ENCODE measurements at places on chromosomes 12 and 14.

DNA sequence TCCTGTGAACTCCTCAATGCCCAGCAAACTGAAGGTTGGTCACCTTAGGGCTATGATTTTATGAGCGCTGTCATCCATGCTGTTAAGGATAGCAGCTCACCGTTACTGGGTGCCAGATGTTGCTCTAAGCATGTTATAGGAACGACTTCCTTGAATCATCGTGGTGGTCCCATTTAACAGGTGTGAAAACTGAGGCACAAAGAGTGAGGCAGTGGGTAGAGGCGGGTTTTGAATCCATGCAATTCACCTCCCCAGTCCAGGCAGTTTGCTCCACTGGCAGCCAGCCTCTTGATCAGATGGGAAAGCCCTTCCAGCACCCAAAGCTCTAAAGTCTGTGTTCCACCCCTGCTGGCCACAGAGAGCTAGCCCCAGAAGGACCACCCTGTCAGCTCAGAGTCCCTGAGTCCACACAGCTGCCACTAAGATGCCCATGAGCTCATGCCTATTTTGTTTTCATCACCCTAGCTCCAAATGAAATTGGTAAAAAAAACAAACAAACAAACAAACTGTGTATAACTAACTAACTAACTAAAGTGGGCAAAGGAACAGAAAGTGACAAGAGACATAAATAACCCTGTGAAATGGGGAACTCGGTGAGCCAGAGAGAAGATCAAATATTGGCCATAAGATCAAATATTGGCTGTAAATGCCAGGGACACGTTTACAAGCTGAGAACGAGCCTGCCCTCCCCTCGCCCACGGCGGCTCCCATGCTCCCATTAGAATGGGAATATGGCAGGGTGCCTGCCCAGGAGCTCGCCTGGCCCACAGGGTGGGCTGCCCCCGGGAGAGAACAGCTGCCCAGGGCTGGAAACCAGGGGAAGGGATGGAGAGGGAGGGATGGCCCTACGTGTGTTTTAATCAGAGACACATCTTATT is 72.3 kb upstream of the RFLNA start:
- no peak for DNase-seq

- no peak for DNase-seq
These were observed 57.2 kb upstream of the JDP2 start for GRCh38 chr14:75370416-75371205.

DNA sequence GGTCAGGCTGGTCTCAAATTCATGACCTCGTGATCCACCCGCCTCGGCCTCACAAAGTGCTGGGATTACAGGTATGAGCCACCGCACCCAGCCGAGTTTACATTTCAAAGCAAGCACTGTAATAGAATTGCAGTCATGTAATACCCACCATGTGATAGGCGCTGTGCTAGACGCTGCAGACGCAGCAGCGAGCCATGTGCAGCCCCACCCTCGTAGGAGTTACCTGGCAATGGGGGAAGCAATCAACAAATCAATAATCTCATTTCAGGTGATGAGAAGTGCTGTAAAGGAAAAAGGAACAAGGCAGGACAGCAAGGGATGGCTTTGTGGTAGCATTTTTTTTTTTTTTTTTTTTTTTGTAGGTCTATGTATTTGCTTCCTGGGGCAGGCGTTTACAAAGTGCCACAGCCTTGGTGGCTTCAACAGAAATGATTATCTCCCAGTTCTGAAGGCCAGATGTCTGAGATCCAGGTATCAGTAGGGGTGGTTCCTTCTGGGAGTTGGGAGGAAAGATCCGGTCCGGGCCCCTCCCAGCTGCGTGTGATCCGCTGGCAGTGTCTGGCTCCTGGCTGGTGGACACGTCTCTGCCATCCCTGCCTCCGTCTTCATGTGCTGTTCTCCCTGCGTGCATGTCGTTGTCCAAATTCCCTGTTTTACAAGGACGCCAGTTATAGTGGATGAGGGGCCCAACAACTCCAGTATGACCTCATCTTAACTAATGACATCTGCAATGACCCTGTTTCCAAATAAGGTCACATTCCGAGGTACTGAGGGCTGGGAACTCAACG is 72.8 kb downstream of the TNFAIP2 start:
- no peak for DNase-seq

DNA sequence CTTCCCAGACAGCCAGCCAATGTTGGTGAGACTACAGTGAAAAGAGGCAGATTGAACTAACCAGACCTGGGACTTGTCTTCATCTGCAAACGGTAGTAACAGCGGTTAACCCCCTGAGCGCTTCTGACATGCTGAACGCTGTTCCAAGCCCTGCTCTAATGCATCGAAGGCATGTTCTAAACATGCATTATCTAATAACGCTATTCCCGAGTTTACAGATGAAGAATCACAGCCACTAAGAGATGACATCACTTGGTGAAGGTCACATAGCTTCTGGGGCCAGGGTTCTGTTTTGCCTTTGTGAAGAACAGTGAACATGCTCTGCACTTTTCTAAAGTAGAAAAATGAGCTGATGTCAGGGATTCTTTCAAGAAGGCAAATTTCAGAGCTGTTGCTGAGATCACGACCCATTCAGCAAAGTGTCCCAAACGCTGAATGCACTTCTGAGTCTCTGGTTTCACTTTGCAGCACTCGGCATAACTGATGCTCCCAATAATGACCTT is 56.0 kb downstream of the FOS start:
- DNase-seq = peak; percentile 17

- no peak for DNase-seq
These were observed 110.2 kb downstream of the BTG1 start for GRCh38 chr12:92035477-92035876.

DNA sequence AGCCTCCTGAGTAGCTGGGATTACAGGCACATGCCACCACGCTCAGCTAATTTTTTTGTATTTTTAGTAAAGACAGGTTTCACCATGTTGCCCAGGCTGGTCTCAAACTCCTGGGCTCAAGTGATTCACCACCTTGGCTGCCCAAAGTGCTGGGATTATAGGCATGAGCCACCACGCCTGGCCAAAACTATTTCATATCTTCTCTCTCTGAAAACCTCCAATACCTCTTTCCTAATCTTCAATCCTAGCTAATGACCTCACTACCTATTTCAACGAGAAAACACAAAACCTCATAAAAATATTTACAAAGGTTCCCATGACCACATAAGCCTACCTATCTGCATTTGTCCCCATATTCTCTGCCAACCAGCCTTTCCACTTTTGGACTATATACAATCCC is 32.3 kb upstream of the ANKS1B start:
- no peak for DNase-seq

DNA sequence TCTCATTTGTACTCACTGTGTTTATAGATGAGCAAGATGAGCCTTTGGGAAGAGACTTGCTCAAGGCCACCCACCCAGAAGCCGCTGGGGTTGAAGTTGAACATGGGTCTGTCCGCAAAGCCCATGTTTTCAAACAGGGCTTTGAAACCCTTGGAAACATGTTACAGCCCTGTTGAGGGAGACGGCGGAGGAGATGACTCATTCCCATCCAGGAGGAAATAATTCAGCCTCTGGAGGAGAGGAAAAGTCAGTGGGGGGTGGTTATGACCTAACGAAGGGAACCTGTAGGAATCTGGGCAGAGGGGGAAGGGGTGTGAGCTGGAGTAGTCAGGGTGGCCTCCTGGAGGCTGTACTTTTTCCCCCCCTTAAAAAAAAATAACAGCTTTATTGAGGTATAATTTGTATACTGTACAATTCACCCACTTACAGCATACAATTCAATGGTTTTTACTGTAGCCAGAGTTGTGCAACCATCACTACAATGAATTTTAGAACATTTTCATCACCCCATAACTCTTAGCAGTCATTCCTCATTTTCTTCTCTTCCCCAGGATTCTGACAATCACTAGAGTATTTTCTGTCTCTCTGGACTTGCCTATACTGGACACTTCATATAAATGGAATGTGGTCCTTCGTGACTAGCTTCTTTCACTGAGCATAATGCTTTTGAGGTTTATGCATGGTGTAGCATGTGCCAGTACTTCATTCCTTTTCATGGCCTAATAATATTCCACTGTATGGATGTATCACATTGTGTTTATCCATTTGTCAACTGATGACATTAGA is 1.9 kb upstream of the RIN3 start:
- DNase-seq = no peak

- DNase-seq = no peak
These were observed 272.7 kb downstream of the CACNA1C start for GRCh38 chr12:2325519-2325918.

- peak; percentile 46 for DNase-seq
These were observed 115.8 kb downstream of the SLC25A47 start for GRCh38 chr14:100438678-100439592.

DNA sequence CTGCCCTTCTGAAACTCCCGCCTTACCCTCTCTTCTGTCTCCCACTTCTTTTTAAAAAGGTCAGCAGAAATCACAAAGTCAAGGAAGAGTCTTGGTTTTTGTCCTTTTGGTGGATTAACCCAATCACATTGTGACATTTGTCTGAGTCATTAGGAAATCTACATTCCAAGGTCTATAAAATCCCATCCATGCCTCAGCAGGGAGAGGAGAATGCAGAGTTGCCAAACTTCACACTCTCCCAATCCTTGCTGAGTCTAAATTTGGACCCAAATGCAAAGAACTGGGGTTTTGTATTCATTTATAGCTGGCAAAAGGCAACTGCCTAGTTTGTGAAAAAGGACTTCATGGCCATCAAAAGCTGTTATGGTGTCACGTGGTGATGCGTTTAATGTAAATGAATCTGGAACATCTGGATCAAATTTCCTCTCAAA is 67.9 kb downstream of the TMEM30B start:
- DNase-seq = no peak

DNA sequence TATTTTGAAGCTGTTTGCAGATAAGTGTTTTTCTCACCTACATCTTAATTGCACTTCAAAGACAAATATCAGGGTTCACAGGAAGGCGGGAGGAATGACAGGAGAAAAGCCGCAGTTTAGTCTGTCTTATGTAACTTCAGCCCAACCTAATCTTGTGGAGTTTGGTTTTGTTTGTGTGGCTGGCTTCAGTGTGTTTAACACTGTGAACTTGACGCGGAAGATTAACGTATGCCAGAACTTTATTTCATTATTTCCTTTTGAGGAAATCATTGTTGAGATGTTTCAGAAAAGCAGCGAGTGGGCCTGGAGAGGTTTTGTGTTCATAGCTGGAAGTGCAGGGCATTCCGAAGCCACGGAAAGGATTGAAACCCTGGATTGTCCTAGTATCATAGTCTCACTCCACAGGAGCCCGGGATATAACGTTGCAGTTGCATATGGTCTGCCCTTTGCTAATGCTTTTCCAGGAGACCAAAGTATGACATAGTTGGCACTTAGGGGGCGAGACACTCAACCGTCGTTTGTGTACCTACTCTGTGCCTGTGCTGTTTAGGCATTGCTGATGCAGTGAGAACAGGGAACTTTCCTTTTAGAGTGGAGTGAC is 2.0 kb downstream of the PELI2 start:
- no peak for DNase-seq

GRCh38 chr14:88616697-88617096 is 53.9 kb downstream of the ZC3H14 start:
- no peak for DNase-seq

DNA sequence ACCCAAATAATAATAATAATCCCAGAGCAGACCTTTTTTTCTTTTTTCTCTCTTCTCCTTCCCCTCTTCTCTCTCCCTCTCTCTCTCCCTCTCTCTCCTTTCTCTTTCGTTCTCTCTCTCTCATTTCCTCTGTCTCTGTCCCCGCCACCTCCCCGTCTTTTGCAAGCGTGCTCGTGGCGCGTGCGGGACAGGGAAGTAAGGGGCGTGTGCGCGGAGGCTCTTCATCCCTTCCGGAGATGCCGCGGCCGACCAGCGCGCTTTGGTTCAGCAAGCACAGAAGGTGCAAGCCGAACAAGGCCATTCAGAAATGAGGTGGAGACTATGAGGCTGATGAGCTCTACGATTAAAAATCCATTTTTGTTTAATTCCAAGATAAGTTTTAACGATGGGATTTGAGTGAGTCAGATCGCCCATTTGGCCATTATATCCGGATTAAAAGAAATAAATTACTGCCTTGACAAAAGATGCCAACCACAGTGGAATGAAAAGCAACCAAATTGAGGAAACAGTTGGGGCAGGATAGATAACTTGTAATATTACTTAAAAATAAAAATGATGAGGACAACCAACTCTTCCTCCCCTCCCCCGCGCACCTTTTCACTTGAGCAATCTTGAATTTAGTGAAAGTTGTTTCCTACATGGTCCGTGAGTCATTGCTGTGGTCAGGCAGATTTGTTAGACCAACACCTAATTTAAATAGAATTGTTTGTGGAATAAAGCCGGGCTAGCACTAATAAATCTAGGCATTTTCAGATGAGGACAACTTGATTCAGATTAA is 1.2 kb upstream of the AMIGO2 start:
- DNase-seq = no peak

DNA sequence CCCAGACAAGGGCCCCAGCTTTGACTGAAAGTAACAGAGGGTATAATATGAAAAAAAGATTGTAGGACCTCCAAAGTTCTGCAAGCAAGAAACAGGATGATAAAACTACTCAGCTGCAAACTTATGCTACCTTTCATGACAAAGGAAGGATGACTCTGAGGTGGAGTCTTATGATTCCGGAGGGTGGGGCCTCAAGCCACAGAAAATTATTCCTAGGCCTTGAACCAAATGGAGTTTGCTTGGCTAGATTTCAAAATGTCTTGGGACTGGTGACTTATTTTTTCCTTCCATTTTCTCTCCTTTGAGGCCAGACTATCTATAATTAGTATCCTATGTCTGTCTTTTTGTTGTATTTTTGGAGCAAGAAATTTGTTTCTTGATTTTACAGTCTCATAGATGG is 336.4 kb downstream of the LRIG3 start:
- no peak for DNase-seq

DNA sequence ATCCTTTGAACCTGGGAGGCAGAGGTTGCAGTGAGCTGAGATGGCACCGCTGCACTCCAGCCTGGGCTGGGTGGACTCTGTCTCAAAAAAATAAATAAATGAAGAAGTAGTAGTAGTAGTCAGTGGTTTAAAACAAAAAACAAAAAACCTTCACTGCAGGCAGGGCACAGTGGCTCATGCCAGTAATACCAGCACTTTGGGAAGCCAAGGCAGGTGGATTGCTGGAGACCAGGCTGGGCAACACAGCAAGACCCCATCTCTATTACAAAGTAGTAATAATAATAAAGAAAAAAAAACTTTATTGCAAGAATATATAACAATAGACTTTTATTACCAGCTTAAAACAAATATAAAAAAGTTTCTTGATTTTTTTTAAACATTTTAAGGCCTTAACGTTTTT is 13.8 kb upstream of the NEK9 start:
- DNase-seq = no peak

- DNase-seq = peak; percentile 69
These were observed at the start of gene TAC3 for GRCh38 chr12:57016348-57016747. Gene TAC3, minus strand, starts transcription at chr12:57016529. Its CDS starts 732 bp downstream, at chr12:57015797.

DNA sequence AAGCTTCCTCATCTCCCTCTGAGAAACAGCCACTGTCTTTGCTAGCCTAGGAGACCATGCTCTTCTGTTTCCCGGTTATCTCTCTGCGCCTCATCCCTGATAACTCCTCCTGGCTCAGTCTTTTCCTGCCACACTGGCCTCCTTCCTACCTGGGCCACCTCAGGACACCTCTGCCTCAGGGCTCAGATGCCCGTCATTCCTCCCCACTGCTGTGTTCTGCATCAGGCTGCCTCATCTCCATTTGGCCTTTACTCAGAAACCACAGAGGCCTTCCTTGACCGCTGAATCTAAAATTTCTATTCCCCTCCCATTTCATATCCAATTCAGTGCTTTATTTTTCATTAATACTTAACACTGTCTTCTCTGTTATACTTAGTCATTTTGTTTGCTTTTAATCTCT is 311.0 kb upstream of the RGS6 start:
- no peak for DNase-seq
